Activated CD8-positive, alpha-beta memory T cell treated with anti-CD3 and anti-CD28 coated beads, Interleukin-2, amount 50 U/mL, for 4 hours (primary cell): ENCODE measurements at places on chromosomes 12 and 14.
A peak's percentile ranks its signal among the peaks of the same experiment; 100 is the strongest.

- DNase-seq = no peak
These were observed 60.0 kb downstream of the NT5DC3 start for GRCh38 chr12:103780992-103781391.

DNA sequence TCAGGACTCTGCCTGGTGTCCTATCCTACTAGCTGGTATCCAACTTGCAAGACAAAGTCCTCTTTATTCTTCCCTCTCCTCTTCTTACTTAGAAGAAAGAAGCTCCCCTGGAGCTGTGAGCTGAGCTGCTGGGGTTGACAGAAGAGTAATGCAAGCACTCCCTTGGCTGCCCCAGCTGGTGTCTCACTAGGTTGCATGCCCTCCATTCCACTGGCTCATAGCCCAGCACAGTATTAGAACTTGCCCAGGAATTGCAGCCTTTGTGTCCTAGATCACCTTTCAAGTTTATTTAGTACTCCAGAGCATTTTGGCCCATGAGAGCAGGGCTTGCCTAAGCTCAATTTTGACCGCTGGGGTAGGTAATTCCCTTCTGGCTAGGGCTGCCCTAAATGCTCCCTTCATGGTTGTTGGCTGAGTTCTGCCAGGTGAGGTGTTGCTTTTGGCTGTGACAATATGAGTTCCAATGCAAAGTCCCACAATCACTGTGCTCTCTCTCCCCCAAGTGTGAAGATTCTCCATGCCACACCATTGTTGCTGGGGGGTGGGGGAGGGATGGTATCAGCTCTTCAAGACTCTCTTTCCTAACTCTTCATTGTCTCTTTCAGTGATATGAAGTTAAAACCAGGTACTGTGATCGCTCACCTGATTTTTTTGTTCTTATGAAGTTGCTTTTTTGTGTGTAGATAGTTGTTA lies 317.4 kb upstream of the DDHD1 start:
- DNase-seq = no peak

GRCh38 chr12:26791301-26791791 lies 41.6 kb downstream of the ITPR2 start:
- no peak for DNase-seq

DNA sequence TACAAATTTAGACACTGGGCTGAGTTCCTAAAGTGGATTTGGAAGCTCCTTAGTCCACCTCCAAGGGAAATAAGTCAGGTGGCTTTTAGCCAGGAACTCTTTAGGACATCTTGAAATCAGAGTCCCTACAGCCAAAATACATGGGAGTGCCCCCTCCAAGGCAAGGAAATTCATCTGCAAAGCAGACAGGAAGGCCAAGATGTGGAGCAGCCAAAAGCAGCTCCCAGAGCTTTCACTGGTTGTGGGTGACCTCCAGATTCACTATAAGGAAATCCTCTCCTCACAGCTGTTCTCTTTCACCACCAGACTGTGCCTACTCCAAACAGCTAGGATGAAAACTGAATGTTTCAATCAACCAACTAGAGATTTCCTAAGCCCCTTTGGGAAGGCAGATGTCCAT lies 6.6 kb downstream of the TTC9 start:
- no peak for DNase-seq

DNA sequence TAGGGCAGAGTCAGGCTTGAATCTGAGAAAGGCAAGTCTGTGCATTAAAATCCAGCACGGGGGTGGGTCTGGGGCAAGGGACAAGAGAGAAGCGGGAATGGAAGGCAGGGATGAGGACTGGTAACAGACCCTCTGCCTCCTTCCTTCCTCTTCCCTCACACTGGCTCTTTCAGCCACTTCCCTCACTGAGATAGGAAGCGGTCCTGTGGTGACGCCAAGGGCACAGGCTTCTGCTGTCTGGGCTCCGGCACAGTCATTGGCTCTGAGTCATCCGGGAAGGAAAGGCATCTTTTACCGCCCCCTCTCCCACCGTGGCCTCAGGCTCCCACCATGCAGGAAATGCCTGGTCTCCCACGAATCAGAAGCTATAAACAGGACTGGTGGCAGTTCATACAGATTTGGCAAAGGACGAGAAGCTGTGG lies 70.2 kb downstream of the ETV6 start:
- DNase-seq = peak; percentile 40

- no peak for DNase-seq
These were observed 2.1 kb upstream of the FOXG1 start for GRCh38 chr14:28764257-28765160.

GRCh38 chr12:116057356-116057755 lies 220.1 kb downstream of the MED13L start:
- DNase-seq = no peak

- no peak for DNase-seq
These were observed 103.7 kb downstream of the ERGIC2 start for GRCh38 chr12:29277231-29277630.

- no peak for DNase-seq
These were observed 69.9 kb downstream of the C12orf56 start for GRCh38 chr12:64320611-64321010.

DNA sequence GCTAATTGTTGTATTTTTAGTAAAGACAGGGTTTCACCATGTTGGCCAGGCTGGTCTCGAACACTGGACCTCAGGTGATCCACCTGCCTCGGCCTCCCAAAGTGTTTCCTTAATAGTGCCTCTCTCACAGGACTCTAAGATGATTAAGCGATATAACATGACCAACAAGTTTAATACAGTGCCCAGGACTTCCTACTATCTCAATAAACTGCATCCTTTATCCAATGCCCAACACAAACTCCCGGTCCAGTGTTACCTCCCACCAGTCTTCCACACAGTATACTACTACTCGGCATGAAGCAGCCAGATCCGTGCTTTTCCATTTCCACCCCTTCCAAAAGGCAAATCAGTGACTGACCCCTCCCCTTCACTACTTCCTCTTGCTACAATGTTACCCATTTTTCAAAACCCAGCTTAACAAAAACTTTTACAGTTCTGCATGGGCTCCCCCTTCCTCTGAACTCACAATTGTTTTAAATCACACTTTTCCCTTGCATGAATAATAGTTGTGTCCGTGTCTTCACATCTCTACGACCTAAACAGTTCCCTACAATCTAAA lies 900 bp downstream of the NOP2 start:
- DNase-seq = no peak

GRCh38 chr12:32820376-32820931 lies 64.8 kb upstream of the YARS2 start:
- no peak for DNase-seq

- no peak for DNase-seq
These were observed 304.5 kb downstream of the RAD51B start for GRCh38 chr14:68124050-68124449.

- no peak for DNase-seq
These were observed 23.6 kb upstream of the TMEM132D start for GRCh38 chr12:129927316-129927900.

DNA sequence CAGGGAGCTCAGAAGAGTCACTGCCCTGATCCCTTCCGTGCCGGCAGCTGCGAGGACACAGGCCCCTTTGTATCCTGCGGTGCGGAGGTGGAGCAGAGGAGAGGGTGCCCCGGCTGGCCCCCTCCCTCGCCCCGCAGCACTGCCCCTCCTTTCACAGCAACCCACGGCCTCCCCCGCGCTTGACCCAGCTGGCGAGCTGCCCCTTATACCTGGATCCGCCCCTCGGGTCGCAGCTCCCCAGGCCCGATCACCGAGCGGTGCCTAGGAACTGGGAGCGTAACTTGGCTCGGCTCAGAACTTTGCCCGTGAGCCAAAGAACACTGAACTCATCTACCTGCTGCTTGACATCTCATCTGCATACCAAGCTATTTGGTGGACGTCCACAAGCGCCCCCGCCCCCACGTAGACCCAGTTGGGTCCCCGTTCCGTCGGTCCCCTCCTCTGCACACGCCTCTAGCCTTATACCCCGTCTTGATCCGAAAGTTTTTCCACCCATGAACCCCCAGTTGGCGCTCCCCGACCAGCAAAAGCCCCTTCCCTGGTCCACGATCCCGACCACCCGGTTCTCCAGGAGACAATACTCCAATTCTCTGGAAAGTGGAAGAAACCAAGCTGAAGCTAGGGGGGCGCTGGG lies 697 bp upstream of the DNAJC14 start:
- DNase-seq = peak; percentile 40

- DNase-seq = no peak
These were observed 3.4 kb downstream of the RMST start for GRCh38 chr12:97466000-97466399.

DNA sequence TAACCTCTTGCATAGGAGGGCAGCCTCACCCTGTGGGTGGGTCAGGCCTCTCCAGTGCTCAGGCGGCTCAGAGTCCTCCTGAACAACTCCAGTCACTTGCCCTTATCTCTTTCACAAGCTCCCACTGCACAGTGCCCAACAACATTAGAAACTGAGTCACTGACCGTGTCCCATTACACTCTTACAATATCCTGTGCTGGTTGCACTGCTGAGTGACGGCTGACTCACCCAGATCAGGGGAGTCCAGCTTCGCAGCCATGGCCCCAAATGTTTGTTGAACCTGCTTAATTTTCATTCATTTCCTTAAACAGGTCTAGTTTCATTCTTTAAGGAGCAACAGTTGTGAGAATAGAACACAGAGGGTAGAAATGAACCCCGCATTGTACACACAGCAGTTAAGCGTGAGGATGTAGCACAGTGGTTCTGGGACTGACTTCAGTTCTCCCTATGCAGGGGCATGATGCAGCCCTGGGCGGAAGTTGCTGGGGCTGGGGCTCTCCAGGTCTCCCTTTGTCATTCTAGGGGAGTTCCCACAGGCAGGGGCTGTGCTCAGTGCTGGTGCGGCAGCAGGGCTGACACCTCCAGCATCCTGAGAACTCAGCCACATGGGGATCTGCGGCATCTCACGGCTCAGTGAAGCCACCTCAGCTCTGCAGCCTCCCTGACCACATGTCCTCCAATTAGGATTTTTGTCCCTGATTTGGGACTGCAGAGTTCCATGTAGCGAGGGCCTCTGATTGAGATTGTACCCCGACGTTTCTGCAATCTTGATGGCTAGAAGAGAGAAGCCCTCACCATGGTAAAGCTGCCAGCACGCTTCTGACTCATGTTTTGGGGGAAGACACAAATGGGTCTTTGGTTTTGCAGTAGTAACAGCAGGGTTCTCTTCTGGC lies 16.1 kb downstream of the GPR68 start:
- DNase-seq = peak; percentile 78

DNA sequence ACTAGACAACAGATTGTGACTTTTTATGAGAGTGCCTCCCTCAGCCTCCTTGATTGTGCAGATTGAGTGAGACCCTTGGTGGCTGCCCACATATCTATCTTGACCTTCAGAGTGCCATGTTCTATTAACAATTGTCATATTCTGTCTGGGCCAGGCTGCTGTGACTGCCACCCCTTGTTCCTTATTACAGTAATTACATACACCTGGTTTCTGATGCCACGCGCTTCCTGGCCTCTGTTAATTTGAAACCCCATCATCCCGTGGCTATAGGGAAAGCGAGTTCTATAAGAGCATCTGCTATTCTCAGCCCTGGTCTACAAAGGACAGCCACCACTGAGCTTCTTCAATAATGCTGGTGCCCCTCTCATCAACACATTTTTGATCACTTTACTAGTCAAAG lies 228.7 kb downstream of the PCNX1 start:
- DNase-seq = no peak

- no peak for DNase-seq
These were observed 16.7 kb downstream of the DCAF4 start for GRCh38 chr14:72942934-72943333.

GRCh38 chr12:24233519-24234246 lies 284.2 kb upstream of the SOX5 start:
- no peak for DNase-seq

- DNase-seq = no peak
These were observed 223.7 kb downstream of the CACNA1C start for GRCh38 chr12:2276288-2277033.

GRCh38 chr14:38992067-38992844 lies 110.8 kb downstream of the SEC23A start:
- no peak for DNase-seq

DNA sequence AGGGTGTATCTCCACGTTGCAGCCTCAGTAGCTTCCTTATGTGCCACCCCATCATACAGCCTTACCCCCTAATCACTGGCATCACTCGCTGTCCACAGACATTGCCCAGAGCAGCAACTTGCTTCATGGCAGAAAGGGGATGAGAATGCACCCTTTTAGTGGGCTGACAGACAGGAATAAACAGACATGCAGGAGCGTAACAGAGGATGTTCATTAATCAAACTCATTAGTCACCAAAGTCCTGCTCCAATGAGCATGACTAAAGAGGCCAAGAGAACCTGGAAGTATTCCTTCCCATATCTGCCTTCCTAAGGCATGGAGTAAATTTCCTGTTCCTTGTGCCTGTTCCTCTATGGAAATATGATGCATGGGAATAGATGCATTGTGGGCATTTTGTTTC lies 197.0 kb downstream of the PHLDA1 start:
- DNase-seq = no peak

- DNase-seq = peak; percentile 39
These were observed at the start of gene OASL for GRCh38 chr12:121038861-121039668. OASL (minus strand) TSS chr12:121039246; CDS start chr12:121038971, 275 bp downstream.

GRCh38 chr12:20142956-20143355 lies 225.4 kb upstream of the PDE3A start:
- no peak for DNase-seq

GRCh38 chr12:102426599-102427542 lies 53.5 kb downstream of the IGF1 start:
- DNase-seq = no peak

- peak; percentile 48 for DNase-seq
These were observed 2.0 kb downstream of the EEA1 start for GRCh38 chr12:92927055-92927435.

DNA sequence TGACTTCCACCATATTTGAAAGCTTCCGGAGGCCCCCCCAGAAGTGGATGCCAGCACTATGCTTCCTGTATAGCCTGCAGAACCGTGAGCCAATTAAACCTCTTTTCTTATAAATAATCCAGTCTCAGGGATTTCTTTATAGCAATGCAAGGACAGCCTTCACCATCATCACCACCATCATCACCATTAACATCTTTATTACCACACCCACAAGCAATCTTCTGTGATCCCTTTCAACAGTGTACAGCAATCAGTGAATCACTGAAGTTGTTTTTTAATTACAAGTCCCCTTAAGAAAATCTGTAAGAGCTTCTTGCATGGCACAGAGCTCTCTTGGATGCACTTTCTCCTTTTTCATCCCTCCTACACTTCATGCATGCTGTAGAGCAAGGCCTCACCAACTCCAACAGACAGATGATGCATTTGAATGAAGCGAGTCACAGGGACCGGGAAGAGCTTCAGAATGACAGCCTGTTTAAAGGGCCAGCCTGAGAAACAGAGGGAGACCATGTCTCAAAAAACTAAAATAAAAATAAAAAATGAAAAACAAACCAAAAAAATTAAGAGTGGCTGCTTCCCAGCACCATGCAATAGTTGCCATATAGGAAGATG lies 83.6 kb upstream of the VASH1 start:
- DNase-seq = no peak

DNA sequence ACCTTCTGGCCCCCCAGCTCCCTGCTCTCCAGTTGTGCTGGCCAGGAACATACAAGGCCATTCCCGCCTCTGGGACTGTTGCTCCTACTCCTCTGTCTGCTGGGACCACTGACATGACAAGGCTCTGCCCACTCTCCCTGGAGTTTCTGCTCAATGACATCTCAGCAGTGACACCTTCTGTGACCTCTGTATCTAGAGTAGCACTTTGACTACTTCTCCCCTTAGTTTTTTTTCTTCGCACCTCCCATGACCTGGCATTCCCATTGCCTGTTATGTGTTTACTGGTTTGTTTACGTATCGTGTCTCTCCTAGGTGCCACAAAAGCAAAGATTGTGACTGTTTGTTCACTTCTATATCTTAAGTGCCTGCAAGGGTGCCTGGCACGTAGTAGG lies 40.1 kb upstream of the TMEM263 start:
- no peak for DNase-seq
